ENCODE measurements at places on chromosomes 1 and 21.
A peak's percentile ranks its signal among the peaks of the same experiment; 100 is the strongest.

DNA sequence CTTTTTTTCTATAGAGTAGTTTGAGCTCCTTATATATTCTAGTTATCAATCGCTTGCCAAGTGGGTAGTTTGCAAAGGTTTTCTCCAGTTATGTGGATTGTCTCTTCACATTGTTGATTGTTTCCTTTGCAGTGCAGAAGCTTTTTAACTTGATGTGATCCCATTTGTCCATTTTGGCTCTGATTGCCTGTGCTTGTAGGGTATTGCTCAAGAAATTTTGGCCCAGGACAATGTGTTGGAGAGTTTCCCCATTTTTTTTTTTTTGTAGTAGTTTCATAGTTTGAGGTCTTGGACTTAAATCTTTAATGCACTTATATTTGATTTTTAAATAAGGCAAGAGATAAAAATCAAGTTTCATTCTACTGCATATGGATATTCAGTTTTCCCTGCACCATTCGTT, 774.8 kb upstream of the ADAMTS5 start:
- DNase-seq: no peak

DNA sequence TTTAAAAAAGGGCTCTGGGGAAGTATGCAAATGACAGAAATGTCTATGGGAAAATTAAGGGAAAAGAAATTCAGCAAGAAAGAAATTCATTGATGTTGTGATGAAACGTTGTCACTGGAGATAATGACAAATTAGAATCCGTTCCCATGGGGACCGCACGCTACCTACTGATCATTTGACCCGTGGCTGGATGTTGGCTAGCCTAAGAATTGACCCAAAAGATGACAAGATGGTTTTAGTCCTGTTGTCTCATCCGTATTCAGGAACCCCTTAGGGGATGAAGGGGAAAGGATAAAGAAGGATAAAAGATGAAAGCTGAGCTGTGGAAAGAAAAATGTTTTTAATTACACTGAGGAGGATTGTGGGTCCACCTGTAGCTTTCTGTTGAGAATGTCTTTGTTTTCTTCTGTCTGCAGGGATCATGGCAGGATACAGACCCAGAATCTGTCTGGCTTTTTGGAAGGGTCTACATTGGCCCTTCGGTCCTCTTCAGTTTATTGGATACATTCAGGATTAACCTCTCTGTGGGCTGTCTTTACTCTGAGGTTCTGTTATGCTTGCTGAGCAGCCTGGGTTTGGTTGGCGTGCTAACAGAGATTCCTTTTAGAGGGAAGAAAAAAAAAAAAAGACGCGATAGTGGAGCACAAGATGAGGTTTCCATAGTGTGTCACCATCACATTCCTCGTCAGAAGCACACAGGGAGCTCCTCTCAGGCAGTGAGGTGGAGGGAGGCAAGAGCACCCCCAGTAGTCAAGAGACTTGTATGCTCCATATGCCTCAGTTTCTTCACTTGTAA, 106.2 kb downstream of the CACHD1 start:
- no peak for DNase-seq

DNA sequence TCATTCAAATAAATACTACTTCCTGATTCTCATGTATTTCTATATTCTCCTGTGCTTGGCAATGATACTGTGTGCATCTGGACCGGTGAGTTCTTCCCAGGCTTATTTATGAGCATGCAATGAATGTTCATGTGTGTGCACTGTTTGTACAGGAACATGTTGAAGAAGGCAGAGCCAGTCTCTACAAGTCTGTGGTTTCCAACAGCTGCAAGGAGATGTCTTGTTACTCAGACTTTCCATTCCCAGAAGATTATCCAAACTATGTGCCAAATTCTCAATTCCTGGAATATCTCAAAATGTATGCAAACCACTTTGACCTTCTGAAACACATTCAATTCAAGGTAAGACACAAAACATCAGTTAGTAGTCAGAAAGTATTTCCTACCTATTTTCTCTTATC, 19.1 kb downstream of the FMO1 start:
- no peak for DNase-seq

DNA sequence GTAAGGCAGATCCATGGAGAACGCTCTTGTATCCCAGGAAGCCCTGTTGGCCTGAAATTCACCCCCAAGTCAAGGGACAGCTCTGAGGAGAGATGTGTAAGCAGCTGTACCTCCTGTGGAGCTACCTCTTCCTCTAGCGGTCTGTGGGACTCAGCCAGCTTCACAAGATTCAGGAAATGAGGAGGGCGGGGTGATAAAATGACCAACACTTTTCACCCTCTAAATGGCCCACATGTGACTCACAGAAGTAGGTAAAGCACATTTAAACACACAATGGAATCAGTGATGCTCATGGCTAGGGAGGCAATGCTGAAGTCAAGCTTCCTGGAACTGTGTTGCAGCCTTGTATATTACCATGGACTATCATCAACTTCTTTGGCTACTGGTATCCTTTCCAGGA, at the start of gene SH2D1B:
Gene SH2D1B, minus strand, starts transcription at position 135 of the 400 bp plus-strand sequence. Its CDS starts 120 bp downstream, at position 15.
- DNase-seq: no peak

GRCh38 chr1:208825300-208825699, 581.1 kb upstream of the PLXNA2 start:
- no peak for DNase-seq

DNA sequence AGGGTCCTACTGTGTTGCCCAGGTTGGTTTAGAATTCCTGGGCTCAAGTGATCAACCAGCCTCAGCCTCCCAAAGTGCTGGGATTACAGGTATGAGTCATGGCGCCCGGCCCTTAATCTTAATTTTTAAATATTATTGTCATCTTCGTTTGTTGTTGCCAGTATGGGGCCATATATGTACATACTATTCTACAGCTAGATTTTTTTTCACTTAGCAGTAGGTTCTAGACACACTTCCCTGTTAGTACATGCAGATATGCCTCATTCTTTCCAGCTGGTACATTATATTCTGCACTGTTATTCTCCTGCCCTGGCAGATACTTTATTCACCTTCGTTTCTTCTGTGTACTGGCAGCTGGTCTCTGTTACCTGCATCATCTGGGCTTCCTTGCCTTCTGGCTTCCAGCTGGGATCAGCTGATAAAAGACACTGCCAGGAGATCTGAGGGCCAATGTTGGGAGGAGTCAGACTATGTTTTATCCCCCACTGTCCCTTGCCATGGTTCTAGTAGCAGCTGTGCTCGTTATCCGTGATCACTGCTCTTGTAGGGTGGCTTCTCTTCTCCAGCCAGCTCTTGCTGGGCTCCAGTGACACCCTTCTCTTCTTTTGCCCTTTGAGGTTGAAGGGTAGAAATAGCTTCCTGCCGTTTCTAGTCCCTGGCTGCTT, 24.7 kb downstream of the ST3GAL3 start:
- DNase-seq: no peak

GRCh38 chr1:68173936-68174737, 58.2 kb downstream of the WLS start:
- DNase-seq: no peak

- no peak for DNase-seq
Observed at GRCh38 chr1:61337441-61337951, 255.1 kb downstream of the NFIA start.

DNA sequence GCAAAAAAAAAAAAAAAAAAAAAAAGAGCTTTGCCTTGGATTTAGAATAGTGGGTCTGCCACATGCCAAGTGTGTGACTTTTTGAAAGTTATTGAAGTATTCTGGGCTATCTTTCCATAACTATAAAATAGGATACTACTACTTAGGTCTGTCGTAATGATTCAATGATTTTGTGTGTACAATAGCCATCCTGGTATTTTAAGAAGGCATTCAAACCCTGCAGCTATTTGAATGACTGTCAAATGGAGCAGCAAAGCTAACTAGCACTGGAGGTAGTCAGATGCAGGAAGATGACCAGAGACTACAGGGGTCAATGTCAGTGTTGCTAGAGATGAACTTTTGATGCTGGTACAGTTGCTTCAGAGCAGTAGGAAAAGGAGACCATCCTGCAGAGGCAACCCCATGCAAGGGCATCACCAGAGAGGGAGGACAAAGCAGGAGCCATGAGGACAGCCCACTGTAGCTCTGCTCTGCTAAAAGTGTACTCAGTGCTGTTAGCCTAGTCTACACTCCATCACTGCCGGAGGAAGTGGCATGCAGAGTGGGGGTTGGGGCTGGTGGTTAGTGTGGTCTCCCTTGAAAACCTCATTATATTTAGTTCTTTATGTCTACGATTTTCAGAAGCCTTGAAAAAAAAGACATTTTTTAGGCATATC, 29.0 kb downstream of the DUSP10 start:
- peak; percentile 84 for DNase-seq

DNA sequence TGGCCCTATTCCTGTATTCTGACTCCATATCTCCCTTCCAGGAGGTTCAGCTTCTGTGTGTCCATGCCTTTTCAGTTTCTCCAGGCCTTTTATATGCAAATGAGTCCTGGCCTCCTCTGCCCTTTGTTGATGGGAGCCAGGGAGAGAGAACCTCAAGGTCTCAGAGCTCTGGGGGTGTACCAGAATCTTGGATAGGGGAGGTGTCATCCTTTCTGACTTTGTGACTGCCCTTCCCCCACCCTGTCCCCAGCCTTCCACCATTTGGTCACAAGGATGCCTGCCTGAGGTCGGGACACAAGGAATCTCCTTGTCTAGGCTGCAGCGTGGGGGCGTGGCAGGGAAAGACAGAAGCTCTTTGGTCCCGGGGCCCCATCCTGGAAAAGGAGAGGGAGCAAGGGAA, 18.6 kb downstream of the LURAP1 start:
- DNase-seq: no peak

DNA sequence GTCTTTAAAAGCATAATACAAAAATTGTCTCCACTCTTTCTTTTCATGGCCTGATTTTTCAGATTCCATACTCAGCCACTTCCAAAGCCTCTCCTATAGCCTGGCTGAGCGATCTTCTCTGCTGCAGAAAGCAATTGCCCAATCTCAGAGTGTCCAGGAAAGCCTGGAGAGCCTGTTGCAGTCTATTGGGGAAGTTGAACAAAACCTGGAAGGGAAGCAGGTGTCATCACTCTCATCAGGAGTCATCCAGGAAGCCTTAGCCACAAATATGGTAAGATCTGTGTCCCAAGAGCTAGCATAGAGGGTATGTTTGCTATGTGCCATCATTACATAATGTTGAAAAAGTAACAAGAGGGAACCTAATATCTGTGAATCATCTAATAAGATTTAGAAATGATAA, 130.7 kb upstream of the BMP8A start:
- no peak for DNase-seq

- no peak for DNase-seq
Observed at GRCh38 chr1:57678138-57678537, 254.3 kb upstream of the DAB1 start.

DNA sequence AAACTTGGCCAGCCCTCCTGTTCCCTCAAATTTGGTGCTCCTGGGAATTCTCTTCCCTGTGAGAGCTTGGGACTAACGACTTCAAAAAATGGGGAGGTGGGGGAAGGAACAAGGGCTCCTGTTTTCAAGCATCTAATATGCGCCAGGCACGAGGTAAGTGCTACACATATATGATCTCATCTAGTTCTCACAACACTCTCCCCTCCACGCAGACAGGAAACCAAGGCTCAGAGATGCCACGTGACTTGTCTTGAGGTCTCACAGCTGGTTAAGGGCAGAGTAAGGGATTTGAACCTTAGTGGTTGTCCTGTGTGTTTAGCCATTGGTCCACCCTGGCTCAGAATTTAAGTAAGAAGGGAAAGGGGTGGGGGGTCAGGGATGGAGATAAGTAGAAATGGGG, 125.9 kb downstream of the DMRTB1 start:
- DNase-seq: peak; percentile 67

- no peak for DNase-seq
Observed at GRCh38 chr1:7379441-7379971, 391.6 kb upstream of the VAMP3 start.

DNA sequence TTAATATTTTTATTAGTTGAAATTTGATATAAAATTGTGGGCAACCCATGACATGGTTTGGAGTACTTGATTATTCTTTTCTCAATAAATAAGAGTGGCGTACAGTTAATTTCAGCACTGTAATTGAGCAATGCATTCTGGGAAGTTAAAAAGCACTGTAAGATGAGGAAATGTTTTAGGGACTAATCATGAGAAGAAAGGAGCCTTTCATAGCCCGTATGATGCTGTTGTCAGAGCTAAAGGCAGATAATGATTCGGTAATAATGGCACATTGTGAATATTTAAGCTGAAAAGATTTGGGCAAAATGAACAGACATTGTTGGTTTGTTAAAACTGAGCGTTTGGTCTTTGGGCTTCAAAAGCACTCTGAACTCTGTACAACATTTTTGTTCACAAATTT, 139.3 kb downstream of the NFIA start:
- DNase-seq: no peak

GRCh38 chr1:110150330-110151174, at the start of gene SLC6A17:
Gene SLC6A17, plus strand, starts transcription at chr1:110150494. Its CDS starts 16,436 bp downstream, at chr1:110166930.
- no peak for DNase-seq

DNA sequence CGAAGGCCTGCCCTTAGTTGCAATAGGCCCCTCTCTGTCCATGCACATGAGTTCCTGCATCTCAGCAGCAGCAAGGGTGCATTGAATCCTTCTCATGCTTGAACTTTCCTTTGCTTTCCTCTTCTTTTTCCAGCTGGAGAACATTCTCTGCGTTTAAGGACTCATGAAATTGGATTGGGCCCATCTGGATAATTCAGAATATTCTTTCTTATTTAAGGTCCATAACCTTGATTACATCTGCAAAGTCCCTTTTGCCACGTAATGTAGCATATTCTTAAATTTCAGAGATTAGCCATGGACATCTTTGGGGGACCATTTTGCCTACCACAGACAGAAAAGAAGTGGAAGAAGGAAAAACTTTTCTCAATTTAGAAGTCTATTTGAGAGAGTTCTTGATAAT, 159.7 kb upstream of the C21orf91 start:
- no peak for DNase-seq

All from CD4-positive, alpha-beta T cell treated with Interleukin-10 for 1 hour (primary cell).